ENCODE measurements at places on chromosomes 6 and 20. TPM values are rescaled to one million over a fixed set of nuclear protein-coding genes. Genes with fewer than 3 reads are reported as not detected.

MOG gene
- 164 TPM for total RNA-seq

PLN gene
- 0.64 TPM for total RNA-seq

GFRA4 gene
- total RNA-seq, result 0.54 TPM

RUNX2 gene
- total RNA-seq, result 4.5 TPM

STK4 gene
- 39.0 TPM for total RNA-seq

HLA-DOB gene
- total RNA-seq, result 2.5 TPM

PRR18 gene
- 43.8 TPM for total RNA-seq

HCRTR2 gene
- total RNA-seq, result 2.5 TPM

COL21A1 gene
- total RNA-seq, result 9.2 TPM

TSPO2 gene
- total RNA-seq, result not detected

FAM83B gene
- total RNA-seq, result not detected

SLC22A2 gene
- 1.5 TPM for total RNA-seq

AKAP12 gene
- total RNA-seq, result 91.3 TPM

THBS2 gene
- 37.2 TPM for total RNA-seq

IRAK1BP1 gene
- 12.9 TPM for total RNA-seq

GATA5 gene
- total RNA-seq, result not detected

MACROD2 gene
- total RNA-seq, result 38.2 TPM

SNRNP48 gene
- 11.7 TPM for total RNA-seq

NKX2-2 gene
- 17.3 TPM for total RNA-seq

PLCB1 gene
- total RNA-seq, result 152 TPM

GGTLC1 gene
- total RNA-seq, result not detected

SSTR4 gene
- total RNA-seq, result 1.4 TPM

SLC12A5 gene
- total RNA-seq, result 425 TPM

ALDH8A1 gene
- total RNA-seq, result 11.1 TPM

SOX18 gene
- 7.0 TPM for total RNA-seq

TCF21 gene
- not detected for total RNA-seq

PKIB gene
- 5.6 TPM for total RNA-seq

RIMS1 gene
- 110 TPM for total RNA-seq

KCNK16 gene
- not detected for total RNA-seq

ETV7 gene
- 0.33 TPM for total RNA-seq

TGM2 gene
- 78.6 TPM for total RNA-seq

FRK gene
- total RNA-seq, result 1.3 TPM

MYCT1 gene
- total RNA-seq, result 4.9 TPM

SLC35D3 gene
- total RNA-seq, result not detected

MOCS3 gene
- 5.5 TPM for total RNA-seq

TSBP1 gene
- not detected for total RNA-seq

GABRR2 gene
- total RNA-seq, result 0.53 TPM

IL17F gene
- total RNA-seq, result not detected

ANGPT4 gene
- 0.21 TPM for total RNA-seq

PCK1 gene
- 0.23 TPM for total RNA-seq

POM121L2 gene
- not detected for total RNA-seq

TGM3 gene
- total RNA-seq, result 1.2 TPM

CAGE1 gene
- not detected for total RNA-seq

CST7 gene
- total RNA-seq, result 0.54 TPM

ARMC12 gene
- 1.4 TPM for total RNA-seq

SPATA25 gene
- total RNA-seq, result 6.0 TPM

DDX43 gene
- total RNA-seq, result not detected

Data from dorsolateral prefrontal cortex (tissue), 122 donors.